ENCODE measurements at places on chromosomes 7 and 10. TPM values are rescaled to one million over a fixed set of nuclear protein-coding genes. Genes with fewer than 3 reads are reported as not detected.
A peak's percentile ranks its signal among the peaks of the same experiment; 100 is the strongest.

DNA sequence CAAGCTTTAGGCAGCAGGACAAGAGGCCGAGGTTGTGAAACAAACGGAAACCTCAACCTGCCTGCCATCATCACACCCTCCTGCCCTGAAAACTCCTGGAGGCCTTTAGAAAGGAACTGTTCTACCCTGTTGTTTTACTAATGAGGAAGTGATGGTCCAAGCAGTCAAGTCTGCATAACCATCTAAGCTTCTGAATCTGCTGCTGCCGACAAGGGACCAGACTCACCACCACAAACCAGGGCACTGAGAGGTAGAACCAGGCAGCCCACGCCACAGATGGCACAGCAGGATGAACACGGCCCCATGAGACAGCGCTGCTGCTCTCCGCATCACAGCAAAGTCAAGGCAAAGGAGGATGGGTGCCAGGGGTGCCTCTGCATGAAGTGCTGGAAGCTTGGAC is 209.4 kb downstream of the CELF2 start:
- no peak for DNase-seq

SEMA4G gene
- 0.71 TPM for total RNA-seq

DNA sequence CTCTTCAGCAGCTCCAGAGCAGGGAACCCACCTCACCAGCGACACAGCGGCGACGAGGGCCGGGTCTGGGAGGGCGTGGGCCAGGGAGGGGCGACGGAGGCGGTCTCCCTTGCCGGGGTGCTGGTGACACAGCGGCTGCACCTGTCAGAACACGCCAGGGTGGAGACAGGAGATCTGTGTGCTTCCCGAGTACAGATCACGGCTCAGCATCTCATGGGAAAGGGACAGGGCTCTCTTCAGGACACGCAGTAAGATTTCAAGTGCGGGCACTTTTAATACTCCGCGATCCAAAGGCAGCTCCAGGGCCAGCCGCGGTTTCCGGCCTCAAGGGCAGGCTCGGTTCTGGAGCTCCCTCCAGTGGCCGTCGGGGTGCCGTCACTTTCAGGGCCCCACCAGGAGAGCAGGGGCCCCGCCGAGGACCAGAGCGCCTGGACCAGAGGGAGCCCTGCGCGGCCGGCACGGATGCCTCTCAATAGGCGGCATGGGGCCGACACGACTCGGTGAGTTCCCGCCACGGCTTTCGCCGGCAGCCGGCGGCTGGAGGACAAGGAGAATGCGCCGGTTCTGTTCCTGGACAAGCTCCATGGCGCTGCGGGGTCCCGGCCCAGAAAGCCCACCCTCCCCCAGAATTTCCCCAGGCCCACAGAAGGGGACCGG is 21.4 kb downstream of the GPR146 start:
- peak; percentile 92 for DNase-seq

ADGRA1 gene
- 0.28 TPM for total RNA-seq

OLAH gene
- total RNA-seq: not detected

UNCX gene
- not detected for total RNA-seq

DNA sequence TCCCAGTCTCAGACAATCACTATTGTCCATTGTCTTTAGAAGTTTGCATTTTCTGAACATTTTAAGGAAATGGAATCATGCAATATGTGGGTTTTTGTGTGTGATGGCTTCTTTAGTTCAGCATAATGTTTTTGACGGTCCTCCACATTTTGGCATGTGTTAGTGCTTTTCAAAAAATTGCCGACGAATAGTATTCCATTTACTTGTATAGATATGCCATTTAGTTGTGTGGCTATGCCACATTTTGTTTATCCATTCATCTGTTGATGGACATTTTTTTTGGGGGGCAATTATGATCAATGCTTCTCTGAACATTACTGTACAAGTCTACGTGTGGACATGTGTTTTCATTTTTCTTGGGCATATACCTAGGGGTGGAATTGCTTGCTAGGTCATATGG is 12.0 kb upstream of the LAMB4 start:
- no peak for DNase-seq

TUBAL3 gene
- not detected for total RNA-seq

FGFBP3 gene
- not detected for total RNA-seq

- no peak for DNase-seq
Measured at GRCh38 chr7:12572941-12573575, 2.5 kb downstream of the SCIN start.

GRCh38 chr10:49079072-49079471 is 36.2 kb downstream of the VSTM4 start:
- DNase-seq: no peak

- no peak for DNase-seq
Measured at GRCh38 chr7:29569648-29570047, 6.0 kb downstream of the PRR15 start.

- DNase-seq: peak; percentile 59
Measured at GRCh38 chr10:116769791-116770190, 27.4 kb upstream of the HSPA12A start.

DNA sequence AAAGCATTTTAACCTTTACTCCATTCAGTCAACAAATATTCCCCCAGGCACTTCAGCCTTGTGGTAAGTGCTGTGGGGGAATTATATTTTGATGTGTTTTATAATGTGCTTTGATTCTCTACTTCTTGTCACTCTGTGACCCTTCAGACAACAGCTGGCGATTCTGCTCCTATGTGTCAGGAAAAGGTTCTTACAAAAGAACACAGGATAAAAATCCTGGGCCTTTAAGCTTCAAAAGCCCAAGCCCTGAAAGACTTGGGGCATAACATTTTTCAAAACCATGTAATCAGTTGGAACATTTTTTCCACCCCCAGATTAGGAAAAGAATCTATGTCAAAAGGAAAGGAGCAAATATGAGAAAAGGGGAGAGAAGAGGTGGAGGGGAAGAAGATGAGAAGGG is 37.8 kb upstream of the LRRC17 start:
- DNase-seq: no peak

TAC1 gene
- total RNA-seq: 14.4 TPM

- no peak for DNase-seq
Measured at GRCh38 chr7:4690953-4691856, 9.1 kb downstream of the FOXK1 start.

- no peak for DNase-seq
Measured at GRCh38 chr7:99000904-99001465, 122.7 kb downstream of the TRRAP start.

GRCh38 chr7:64872351-64873154 is 30.5 kb upstream of the ZNF273 start:
- no peak for DNase-seq

DNA sequence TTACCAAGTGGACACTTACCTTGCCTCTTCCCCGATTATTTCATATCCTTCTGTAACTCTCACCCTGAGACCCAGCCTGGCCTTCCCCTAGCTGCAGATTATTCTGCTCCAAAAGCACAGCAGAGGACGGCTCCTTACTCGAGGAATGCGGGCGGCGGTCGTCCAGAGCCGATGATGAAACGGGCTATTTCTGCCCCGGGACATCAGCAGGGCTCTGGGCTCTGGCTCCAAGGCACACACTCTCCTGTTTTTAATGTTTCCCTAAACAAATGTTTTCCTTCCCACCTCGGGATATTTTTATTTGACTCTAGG is 343 bp upstream of the C10orf71 start:
- DNase-seq: peak; percentile 65

PNLIP gene
- total RNA-seq: not detected
